ENCODE measurements at places on chromosomes 4 and X.

DNA sequence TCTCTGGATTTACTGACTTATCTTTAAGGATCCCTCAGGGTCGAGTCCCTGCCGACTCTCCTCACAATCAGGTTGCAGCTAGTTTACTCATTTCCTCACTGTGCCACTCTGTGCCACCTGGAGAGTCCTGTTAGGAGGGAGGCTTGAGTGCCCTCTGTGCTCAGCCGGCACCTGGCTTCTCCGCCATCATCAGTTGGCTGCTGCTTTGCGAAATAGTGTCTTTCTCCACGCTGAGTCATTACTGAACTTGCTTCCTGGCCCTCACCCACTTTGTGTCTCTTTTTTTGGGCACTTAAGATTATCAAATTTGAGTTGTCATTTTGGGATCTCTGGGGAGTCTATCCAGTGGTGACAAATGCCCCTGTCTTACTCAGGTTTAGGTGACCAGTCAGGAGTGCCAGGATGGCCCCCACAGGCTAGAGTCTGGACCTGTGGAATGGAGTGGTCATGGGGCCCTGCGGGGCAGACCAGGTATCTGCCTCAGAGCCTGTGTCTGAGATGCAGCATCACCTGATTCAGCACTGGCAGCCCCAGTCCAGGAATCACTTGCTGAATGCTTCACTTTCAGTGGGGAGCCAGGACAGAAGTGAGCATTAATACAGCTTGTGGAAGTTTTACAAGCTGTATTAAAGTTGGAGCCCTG lies 37.7 kb downstream of the JADE1 start:
- DNase-seq: no peak

DNA sequence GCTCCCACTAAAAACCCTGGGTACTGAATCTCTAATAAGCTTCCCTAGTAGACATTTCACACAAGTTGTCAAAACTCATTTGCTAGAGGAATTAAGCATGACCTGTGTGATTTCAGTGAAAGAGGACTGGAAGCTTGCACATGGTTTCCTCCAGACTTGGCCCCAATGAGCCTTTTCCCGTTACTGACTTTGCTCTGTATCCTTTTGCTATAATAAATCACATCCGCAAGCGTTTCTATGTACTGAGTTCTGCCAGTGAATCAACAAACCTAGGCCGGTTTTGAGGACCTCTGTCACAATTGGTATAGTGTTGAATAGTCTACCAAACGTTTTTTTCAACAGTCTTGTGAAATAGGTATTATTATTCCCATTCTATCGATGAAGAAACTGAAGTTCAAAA lies 8.2 kb downstream of the ATP11C start:
- DNase-seq: no peak

- DNase-seq: no peak
Observed at GRCh38 chr4:88017516-88018297, 10.3 kb downstream of the PKD2 start.

- DNase-seq: no peak
Observed at GRCh38 chrX:41085512-41085877, 250 bp downstream of the USP9X start.

DNA sequence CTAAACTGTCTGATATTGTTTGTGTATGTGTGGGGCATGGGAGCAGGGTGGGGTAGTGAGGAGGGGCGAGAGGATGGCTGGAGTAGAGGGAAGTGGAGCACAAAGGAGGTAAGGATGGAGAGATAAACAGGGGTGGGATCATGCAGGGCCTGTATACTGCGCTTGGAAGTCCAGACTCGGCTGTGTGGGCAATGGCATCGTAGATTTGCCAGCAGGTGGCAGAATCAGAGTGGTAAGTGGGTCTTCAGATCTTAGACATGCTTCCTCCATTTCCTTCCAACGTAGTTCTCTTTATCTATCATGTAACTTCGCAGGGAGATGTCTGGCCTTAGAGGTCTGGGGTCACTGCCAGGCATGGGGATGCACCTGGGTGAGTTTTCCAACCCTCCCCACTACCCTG lies 155.5 kb downstream of the PDGFRA start:
- peak; percentile 13 for DNase-seq

- DNase-seq: no peak
Observed at GRCh38 chr4:98716796-98717195, 58.4 kb upstream of the TSPAN5 start.

GRCh38 chrX:124269881-124270280 lies 62.6 kb upstream of the TEX13D start:
- no peak for DNase-seq

All from LNCaP clone FGC (cell line).